ENCODE measurements at places on chromosomes 12 and 14. TPM values are rescaled to one million over a fixed set of nuclear protein-coding genes. Genes with fewer than 3 reads are reported as not detected.

Gene LYSET
- total RNA-seq, result 10.5 TPM

GRCh38 chr12:83541446-83541845 is 854.7 kb downstream of the TMTC2 start:
- no peak overlapping the region for H3K27ac ChIP-seq
- no peaks in the 10 kb centered on the region for H3K4me1 ChIP-seq
- no peaks in the 10 kb centered on the region for H3K27me3 ChIP-seq
- no peak overlapping the region for H3K4me3 ChIP-seq

DNA sequence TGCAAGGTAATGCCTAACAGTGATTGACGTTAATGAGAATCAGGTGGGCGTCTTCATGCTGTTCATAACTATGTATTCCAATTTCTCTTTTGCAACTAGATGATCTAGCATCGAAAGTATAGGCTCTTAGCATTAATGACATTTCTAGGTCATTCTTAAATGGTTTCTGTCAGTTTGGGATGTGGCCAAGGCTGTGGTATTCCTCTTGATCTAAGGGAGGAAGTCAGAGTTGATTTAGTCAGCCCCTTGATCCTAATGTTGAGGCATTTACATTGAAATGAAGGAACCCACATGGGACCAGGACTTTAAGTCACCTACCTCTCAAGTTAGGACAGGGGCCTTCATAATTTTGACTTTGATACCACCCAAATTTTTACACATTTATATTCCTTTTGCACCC is 448.1 kb downstream of the NPAS3 start:
- H3K4me1 ChIP-seq, result no peaks in the 10 kb centered on the region
- H3K4me3 ChIP-seq, result no peak overlapping the region
- H3K36me3 ChIP-seq, result no peaks in the 10 kb centered on the region
- no peak for DNase-seq
- H3K27ac ChIP-seq, result no peak overlapping the region
- no peaks in the 10 kb centered on the region for H3K27me3 ChIP-seq

- H3K4me3 ChIP-seq, result peak overlapping the region; percentile 77
- peak overlapping the region; percentile 98 for H3K27ac ChIP-seq
- no peaks in the 10 kb centered on the region for H3K27me3 ChIP-seq
- H3K36me3 ChIP-seq, result peaks cover 43% of the 10 kb centered on the region
Measured at GRCh38 chr14:68790644-68791077, 2.2 kb downstream of the ZFP36L1 start.
